ENCODE measurements at places on chromosomes 2 and 18.
A peak's percentile ranks its signal among the peaks of the same experiment; 100 is the strongest.

DNA sequence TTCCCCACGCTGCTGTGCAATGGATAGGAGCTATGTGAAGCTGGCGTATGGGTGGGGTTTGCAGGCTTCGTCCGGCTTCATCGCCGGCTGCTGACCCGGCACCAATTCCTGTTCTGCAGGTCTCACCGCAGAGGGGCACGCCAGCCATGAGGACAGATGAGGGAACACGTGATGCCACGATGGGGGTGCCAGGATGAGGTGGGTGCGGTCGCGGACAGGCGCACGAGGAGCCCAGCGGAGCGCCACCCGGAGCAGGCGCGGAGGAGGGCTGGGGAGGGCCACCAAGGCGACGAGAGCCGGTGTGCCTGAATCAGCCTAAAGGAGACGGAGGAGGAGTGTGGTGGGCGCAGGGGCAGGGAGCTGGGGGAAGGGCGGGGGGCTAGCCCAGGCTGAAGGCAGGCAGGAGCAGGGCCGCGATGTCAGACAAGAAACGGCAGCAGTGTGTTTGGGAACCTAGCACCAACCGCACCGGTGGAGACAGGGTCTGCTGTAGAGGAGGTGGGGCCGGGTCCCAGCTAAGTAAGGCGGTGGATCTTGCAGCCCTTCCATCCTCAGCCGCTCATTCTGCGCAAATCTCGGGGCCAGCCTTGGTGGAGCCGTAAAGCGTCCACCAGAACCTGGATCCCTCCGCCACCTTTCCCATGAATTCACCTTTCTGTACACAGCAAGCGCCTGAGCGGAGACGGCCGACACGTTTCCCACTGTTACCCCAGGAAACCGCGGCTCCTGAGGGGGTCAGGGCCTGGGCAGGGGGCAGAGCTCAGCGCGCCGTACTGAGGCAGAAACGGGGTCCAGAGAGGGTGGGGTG lies 17.0 kb upstream of the CD8A start:
- peak overlapping the region; percentile 7 for H3K4me3 ChIP-seq
- peaks cover 14% of the 10 kb centered on the region for H3K27me3 ChIP-seq
- H3K27ac ChIP-seq, result peak overlapping the region; percentile 60
- H3K4me1 ChIP-seq, result peaks cover 3% of the 10 kb centered on the region

- H3K4me3 ChIP-seq, result no peak overlapping the region
- H3K4me1 ChIP-seq, result no peaks in the 10 kb centered on the region
- H3K27ac ChIP-seq, result no peak overlapping the region
Measured at GRCh38 chr2:220334871-220335590, 707.6 kb downstream of the SLC4A3 start.

GRCh38 chr2:208407667-208408066 lies 1.1 kb downstream of the PTH2R start:
- no peak overlapping the region for H3K27ac ChIP-seq
- DNase-seq, result peak; percentile 11
- H3K4me1 ChIP-seq, result no peaks in the 10 kb centered on the region

GRCh38 chr2:152648336-152648735 lies 68.9 kb downstream of the PRPF40A start:
- H3K4me3 ChIP-seq, result no peak overlapping the region
- no peaks in the 10 kb centered on the region for H3K27me3 ChIP-seq
- peak; percentile 39 for DNase-seq
- no peak overlapping the region for H3K27ac ChIP-seq

DNA sequence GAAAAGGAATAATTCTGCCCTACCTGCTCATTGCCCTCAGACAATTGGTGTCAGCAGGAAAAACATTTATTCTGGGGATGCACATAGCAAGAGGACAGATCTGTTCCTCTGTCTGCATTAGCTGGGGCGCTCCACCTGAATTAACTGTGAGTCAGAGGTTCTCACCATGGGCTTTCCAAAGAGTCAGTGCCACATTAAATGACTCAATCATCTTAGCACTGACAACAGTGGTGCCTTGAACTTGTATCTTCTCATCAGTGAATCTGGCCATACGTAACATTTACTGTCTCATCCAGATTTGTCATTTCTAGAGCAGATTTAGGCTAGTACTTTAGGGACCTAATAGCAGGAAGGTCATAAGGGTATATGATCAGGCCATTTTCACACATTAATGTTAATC lies 358.1 kb upstream of the CRIM1 start:
- no peaks in the 10 kb centered on the region for H3K27me3 ChIP-seq
- H3K36me3 ChIP-seq, result no peaks in the 10 kb centered on the region
- H3K27ac ChIP-seq, result no peak overlapping the region
- no peaks in the 10 kb centered on the region for H3K4me1 ChIP-seq
- no peak for DNase-seq

GRCh38 chr18:10559553-10560451 lies 34.0 kb downstream of the NAPG start:
- H3K27ac ChIP-seq, result no peak overlapping the region
- peak; percentile 30 for DNase-seq
- peaks cover 7% of the 10 kb centered on the region for H3K4me1 ChIP-seq
- H3K27me3 ChIP-seq, result no peaks in the 10 kb centered on the region
- peak overlapping the region; percentile 22 for H3K4me3 ChIP-seq

DNA sequence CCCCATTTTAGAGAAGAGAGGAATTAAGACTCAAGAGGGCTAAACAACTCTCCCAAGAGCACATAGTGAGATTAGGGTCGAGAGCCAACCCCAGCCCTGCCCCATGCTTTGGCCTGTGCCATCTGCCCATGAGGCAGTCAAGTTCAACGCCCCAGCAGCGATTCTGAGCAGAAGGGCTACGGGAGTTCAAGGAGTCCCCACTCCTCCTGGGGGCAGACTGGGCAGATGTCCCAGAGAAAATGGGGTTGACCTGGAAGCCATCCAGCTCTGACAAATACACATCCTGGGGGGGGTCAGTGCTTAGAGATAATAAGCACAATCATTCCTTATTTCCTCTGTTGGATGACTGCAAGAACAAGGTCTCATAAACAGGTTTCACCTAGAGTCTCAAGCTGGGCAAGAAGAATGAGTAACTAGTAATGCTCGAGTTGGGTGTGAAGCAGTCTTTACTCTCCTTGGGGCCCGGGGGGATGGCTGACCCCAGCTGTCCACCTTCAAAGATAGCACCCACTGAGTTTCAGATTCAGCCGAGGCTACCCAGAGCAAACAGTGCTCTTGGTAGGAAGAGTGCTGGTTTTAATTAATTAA lies 716.4 kb downstream of the RNF144A start:
- DNase-seq, result no peak
- H3K27ac ChIP-seq, result no peak overlapping the region

DNA sequence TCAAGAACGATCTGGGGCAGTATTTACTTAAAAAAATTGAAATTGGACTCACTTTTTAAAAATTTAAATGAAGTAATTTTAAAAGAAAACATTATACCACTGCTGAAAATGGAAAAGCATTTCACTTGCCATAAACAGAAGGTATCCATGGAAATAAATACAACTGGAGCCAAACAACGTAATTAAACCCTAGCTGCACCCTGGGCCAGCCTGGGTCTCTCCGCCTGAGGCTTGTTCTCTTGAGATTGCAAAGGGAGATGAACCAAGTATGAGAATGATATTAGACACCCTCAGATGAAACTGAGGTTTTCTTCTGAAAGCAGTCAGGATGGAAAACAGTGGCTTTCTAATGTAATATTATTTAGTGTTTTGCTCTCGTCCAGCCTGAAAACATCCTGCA lies 264.4 kb downstream of the KCNE4 start:
- H3K4me1 ChIP-seq, result no peaks in the 10 kb centered on the region
- no peaks in the 10 kb centered on the region for H3K36me3 ChIP-seq
- no peak overlapping the region for H3K4me3 ChIP-seq
- no peak for DNase-seq
- no peak overlapping the region for H3K27ac ChIP-seq
- H3K27me3 ChIP-seq, result no peaks in the 10 kb centered on the region

DNA sequence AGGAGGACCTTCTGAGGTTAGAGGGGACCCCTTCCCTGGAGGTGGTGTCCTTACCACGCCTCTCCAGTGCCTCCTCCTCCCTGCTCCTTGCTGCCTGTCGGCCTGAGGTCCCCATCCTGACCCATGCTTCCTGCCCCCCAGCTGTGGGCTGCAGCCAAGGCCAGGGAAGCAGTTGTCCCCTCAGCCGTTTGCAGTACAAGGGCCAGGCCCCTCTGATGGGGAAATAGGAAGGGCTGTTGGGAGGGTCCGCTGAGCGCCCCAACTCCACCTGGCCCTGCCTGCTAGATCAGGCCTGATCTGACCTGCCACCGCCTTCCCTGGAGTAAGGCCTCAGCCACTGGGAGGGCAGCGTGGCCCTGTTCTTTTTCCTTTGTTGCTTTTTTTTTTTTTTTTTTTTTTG lies 219.8 kb downstream of the KLHL29 start:
- H3K4me1 ChIP-seq, result no peaks in the 10 kb centered on the region
- H3K27ac ChIP-seq, result no peak overlapping the region
- H3K36me3 ChIP-seq, result no peaks in the 10 kb centered on the region
- H3K27me3 ChIP-seq, result no peaks in the 10 kb centered on the region
- H3K4me3 ChIP-seq, result no peak overlapping the region
